ENCODE measurements at places on chromosomes 6 and 20.

DNA sequence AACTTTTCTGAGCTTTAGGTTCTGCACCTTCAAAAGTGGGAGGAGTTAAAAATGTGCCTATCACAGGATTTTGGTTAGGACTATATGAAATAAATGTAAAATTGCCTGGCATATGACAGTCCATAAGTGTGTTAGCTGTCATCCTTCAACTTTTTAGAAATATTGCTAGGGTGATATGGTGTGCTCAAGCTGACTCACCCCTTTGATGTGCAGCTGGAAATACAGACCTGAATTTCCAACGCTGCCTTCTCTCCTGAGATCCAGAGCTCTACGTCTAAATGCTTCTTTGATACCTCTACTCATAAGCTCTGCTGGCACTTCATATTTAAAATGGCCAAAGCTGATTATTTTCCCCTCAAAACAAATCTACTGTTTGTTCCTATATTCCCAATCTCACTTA, 2.7 kb downstream of the SLC35B3 start:
- DNase-seq: no peak

DNA sequence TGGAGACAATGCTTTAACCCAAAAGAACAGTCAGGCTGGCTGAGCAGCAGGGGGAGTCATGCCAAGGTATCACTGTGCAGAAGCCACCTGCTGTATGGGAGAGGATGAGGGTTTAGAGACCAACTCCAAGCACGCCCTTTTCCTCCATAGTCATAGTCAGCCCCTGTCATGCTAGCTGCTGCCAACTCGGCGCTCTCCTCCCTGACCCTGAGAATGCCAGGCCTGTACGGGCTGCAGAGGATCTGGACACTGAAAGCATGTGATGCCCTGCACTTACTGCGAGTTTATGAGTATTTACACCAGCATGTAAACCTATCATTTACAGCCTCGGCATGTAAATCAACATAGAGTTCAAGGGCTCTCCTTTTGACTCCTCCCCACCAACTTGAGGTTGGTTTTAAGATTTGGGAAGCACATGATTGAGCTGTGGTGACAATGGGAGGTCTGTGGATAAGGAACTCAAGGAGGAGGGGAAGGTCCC, 11.7 kb upstream of the SCUBE3 start:
- no peak for DNase-seq

DNA sequence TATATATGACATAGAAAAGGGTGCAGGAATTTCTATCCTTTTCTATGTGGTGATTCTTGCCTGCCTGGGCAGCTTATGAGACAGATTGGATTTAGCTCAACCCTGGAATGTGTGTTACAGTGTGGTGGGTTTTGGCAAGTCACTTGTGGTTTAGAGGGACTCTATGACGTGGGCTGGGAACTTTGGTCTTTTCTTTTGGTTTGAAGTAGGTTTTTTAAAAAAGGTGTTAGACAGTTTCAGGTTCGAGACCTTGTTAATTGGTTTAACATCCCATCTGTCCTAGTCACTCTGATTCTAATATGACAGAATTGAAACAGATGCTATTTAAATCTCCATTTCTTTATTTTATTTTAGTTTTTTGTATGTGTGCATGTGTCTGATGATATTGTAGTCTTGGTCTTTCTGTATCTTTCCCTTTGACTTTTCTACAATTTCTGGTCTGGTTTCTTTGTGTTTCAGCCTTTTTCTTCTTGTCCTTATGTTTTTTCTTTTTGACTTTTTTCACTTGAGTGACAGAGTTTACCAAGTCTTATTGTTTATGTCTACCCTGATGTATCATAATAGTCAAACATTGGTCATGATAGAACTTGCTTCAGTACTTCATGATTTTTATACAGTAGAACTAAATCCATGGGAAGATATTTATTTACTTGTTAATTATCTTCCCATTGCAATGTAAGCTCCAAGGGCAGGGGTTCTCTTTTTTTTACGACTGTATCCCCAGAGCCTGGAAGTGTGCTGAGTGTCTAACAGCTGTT, 174.3 kb downstream of the CDKAL1 start:
- no peak for DNase-seq

- no peak for DNase-seq
Measured at GRCh38 chr6:25042036-25042521, 106.3 kb upstream of the RIPOR2 start.

DNA sequence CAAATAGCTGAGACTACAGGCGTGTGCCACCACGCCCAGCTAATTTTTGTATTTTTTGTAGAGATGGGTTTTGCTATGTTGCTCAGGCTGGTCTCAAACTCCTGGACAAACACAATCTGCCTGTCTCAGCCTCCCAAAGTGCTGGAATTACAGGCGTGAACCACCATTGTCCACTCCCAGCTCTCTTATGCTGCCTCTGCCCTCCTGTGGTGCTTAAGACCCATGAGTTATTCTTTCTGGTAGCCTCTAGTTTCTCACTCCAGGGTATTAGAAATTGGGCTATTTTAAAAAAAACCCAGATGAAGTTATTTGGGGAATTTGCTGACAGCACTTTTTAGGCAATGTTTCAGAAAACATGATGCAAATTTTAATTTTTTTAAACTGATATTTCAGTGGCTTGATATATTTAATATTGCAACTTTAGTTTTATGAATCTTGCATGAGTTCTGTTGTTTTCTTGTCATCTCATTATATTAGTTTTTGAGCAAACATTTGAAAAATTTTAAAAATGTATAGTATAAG, 114.0 kb upstream of the FOXO3 start:
- no peak for DNase-seq

DNA sequence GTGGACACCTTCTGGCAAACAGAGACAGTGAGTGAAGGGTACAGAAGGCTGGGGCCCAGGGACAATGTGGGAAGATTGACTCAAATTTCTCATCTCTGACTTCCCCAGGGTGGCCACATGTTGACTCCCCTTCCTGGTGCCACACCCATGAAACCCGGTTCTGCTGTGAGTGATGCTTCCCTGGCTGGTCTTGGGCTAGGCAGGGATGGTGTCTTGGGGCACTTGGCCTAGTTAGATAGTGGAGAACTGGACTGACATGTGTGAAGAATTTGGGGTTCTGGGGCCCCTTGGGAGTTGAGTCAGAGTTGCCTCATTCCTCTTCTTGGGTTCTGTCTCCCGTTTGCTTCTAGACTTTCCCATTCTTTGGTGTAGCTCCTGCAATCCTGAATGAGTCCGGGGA, 34.2 kb downstream of the GSS start:
- DNase-seq: no peak

GRCh38 chr6:33592595-33593413, 12.7 kb upstream of the BAK1 start:
- no peak for DNase-seq

DNA sequence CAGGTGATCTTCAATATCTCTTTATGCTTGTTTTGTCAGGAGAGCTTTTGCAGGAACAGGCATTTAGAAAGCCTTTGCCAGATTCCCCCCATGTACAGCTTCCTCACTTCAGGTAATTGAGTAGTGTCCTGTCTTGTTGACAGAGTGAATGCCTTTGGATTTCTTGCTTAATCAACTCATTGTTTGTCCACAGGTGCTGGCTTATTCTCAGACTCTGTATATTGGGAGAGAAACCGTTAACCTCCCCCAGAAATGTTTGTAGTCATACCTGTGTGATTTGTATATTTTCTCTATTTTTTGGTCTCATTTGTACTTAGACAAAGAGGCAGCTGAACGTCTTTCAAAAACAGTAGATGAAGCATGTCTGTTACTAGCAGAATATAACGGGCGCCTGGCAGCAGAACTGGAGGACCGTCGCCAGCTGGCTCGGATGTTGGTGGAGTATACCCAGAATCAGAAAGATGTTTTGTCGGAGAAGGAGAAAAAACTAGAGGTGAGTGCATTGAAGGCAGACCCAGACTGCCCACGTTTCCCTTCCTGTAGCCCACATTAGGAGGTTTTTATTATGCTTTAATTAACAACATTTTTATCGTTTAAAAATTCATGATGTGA, 32.3 kb downstream of the RPRD1B start:
- DNase-seq: no peak

GRCh38 chr6:382883-383810, 8.4 kb upstream of the IRF4 start:
- no peak for DNase-seq

DNA sequence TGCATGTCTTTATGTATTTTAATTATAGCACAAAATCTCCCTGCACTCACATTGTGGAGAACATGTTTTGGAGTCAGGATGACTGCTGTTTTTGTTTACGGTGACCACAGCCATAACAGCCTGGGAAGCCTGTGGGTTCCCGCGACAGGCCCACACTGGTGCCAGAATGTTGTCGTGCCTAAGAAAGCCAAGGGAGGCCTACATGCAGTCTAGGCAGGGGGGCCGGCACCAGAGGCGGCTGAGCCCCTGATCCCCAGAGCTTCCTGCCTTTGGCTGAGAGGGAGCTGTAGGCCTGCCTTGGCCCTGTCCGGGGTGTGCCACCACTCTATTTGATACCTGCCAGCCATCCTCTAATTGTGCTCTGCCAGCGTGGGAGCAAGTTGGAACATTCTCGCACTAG, 46.7 kb downstream of the TBC1D7 start:
- no peak for DNase-seq

DNA sequence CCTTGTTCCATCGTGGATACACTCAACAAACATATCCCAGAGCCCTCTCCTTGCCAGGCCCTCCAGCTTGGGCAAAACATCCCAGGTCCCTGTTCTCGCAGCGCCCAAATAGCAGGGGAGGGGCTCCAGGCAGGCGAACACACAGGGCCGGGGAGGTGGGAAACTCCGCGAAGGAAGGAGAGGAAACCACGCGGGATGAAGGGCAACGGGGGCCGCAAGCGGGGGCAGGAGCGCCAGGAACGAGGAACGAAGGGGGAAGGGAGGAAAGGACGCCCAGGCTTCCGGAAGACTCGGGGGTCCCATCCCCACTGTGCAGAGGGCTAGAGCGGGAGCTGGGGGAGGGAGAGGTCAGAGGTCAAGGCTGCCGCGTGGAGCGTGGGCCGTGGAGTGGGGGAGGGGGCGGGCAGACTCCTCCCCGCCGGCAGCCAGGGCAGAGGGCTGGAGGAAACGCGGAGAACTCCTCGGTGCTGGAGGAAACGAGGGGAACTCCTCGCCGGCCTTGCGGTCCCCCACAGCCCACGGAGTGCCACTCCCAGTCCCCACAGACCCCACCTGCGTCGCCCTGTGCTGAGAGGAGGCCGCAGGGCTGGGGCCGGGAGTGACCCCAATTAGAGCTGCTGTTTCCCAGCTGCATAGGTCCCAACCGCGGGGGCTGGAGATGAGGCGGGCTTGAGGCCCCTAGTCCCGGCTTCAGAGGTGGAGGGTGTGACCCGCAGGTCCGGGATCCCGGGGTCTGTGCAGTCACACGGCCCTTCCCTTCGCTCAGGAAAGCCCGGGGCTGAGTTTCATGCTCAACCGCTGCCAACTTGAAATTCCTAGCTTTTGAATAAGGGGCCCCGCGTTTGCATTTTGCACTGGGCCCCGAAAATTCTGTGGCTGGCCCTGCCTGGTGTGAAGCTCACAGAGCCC, 1.2 kb upstream of the RBM38 start:
- no peak for DNase-seq

DNA sequence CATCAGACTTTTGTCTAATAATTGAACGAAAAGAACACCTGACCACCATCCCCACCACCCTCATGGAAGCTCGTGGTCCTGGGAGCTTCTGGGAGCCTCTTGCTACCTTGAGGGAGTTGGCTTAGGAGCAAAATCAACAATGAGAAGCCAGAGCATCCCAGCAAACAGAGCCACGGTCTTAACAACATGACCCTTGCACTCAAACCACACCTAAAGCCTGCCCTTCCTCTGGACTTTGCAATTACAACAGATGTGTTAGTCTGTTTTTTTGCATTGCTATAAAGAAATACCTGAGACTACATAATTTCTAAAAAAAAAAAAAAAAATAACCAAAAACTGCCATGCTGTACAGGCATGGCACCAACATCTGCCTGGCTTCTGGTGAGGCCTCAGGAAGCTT, 9.5 kb upstream of the RBM24 start:
- no peak for DNase-seq

GRCh38 chr6:82954937-82955577, 110.6 kb downstream of the UBE3D start:
- no peak for DNase-seq

DNA sequence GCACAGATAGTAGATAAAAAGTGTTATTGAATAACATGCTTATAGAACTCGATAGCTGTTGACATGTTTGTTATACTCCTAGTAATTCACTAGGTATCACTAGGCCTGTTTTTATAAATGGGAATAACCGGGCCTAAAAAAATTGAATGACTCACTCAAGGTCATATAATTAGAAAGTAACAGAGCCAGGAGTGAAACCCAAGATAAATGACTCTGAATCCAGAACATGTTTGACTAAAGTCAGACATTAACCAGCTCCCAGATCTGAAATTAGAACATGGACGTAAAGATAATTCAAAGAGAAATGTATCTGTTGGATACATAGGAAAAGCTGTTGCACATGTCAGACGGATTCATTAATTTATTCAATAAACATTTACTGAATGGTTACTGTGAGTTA, 26.9 kb downstream of the RGS17 start:
- no peak for DNase-seq

DNA sequence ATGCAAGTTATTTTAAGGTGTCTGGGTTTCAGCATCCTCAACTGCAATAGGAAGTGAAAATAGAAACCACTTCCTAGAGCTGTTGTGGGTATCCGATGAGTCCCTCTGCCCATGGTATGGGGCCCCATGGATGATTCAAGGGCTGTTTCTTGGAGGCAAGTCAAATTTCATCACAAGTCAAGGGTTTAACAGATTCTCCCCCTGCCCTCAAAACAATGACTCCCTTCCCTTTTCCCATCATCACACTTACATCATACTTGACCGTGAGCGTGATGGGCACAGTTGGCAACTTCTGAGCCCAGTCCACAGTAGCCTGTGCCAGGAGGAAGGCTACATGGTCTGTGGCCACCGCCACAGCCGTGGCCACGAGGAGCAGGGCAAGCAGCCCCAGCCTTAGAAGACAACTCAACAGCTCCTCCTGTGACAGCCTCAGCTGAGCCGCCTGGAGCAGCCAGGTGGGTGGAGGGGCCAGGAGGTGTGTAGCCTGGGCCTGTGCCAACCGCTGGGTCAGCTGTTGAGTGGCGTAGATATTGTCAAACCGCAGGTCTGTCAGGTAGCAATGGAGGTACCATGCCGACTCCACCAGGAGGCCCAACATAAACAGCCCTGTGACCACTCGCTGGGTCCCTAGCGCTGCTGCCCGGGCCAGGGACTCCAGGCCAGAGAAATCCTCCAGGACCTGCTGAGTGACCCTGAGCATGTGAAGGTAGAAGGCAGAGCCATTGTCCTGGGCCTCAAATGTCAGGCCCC, 5.2 kb downstream of the OCSTAMP start:
- DNase-seq: no peak
